ENCODE measurements at places on chromosomes 2 and 18. TPM values are rescaled to one million over a fixed set of nuclear protein-coding genes. Genes with fewer than 3 reads are reported as not detected.

CXCR4 gene
- polyA plus RNA-seq: 1.4 TPM

CD207 gene
- polyA plus RNA-seq: 0.16 TPM

VWA3B gene
- 0.07 TPM for polyA plus RNA-seq

KANSL1L gene
- polyA plus RNA-seq: 9.1 TPM

CRYBA2 gene
- 66.3 TPM for polyA plus RNA-seq

HOXD13 gene
- not detected for polyA plus RNA-seq

GPR55 gene
- polyA plus RNA-seq: not detected

REG1B gene
- 6,505 TPM for polyA plus RNA-seq

CCDC102B gene
- 0.99 TPM for polyA plus RNA-seq

NEB gene
- polyA plus RNA-seq: 2.5 TPM

LRRTM4 gene
- 1.3 TPM for polyA plus RNA-seq

ANKRD23 gene
- 10.9 TPM for polyA plus RNA-seq

IL37 gene
- not detected for polyA plus RNA-seq

SCN3A gene
- polyA plus RNA-seq: 0.82 TPM

TCF4 gene
- polyA plus RNA-seq: 4.4 TPM

MYCN gene
- polyA plus RNA-seq: 0.11 TPM

ANKZF1 gene
- polyA plus RNA-seq: 85.0 TPM

TCF23 gene
- not detected for polyA plus RNA-seq

COLEC11 gene
- 9.5 TPM for polyA plus RNA-seq

SERPINB12 gene
- not detected for polyA plus RNA-seq

PCARE gene
- polyA plus RNA-seq: 0.04 TPM

EVA1A gene
- 36.8 TPM for polyA plus RNA-seq

LAMA1 gene
- polyA plus RNA-seq: 2.4 TPM

TMEM163 gene
- polyA plus RNA-seq: 20.3 TPM

ALKAL2 gene
- polyA plus RNA-seq: 93.6 TPM

NR4A2 gene
- polyA plus RNA-seq: 4.8 TPM

ANKRD62 gene
- polyA plus RNA-seq: 1.6 TPM

OBSL1 gene
- 332 TPM for polyA plus RNA-seq

ATP8B1 gene
- 8.0 TPM for polyA plus RNA-seq

COL4A3 gene
- 3.2 TPM for polyA plus RNA-seq

HMSD gene
- 0.42 TPM for polyA plus RNA-seq

PXDN gene
- polyA plus RNA-seq: 2.6 TPM

DIPK1C gene
- 0.12 TPM for polyA plus RNA-seq

TFCP2L1 gene
- 3.9 TPM for polyA plus RNA-seq

AQP4 gene
- polyA plus RNA-seq: 0.15 TPM

UGT1A6 gene
- polyA plus RNA-seq: 0.05 TPM

NT5C1B gene
- polyA plus RNA-seq: not detected

LYPD1 gene
- 5.0 TPM for polyA plus RNA-seq

CLHC1 gene
- polyA plus RNA-seq: 8.1 TPM

KCNG2 gene
- not detected for polyA plus RNA-seq

ANKRD53 gene
- 10.2 TPM for polyA plus RNA-seq

IL18R1 gene
- polyA plus RNA-seq: 0.68 TPM

NEUROD1 gene
- 52.8 TPM for polyA plus RNA-seq

EIF4E2 gene
- polyA plus RNA-seq: 28.0 TPM

CCDC85A gene
- polyA plus RNA-seq: 0.27 TPM

CCL20 gene
- 8.8 TPM for polyA plus RNA-seq

MAP3K19 gene
- polyA plus RNA-seq: not detected

FER1L5 gene
- 1.2 TPM for polyA plus RNA-seq

LBX2 gene
- polyA plus RNA-seq: 1.3 TPM

C2orf80 gene
- polyA plus RNA-seq: not detected

KIAA2012 gene
- 0.09 TPM for polyA plus RNA-seq

DUSP19 gene
- 1.1 TPM for polyA plus RNA-seq

GCA gene
- 11.3 TPM for polyA plus RNA-seq
